ENCODE measurements at places on chromosomes 6 and 20.

DNA sequence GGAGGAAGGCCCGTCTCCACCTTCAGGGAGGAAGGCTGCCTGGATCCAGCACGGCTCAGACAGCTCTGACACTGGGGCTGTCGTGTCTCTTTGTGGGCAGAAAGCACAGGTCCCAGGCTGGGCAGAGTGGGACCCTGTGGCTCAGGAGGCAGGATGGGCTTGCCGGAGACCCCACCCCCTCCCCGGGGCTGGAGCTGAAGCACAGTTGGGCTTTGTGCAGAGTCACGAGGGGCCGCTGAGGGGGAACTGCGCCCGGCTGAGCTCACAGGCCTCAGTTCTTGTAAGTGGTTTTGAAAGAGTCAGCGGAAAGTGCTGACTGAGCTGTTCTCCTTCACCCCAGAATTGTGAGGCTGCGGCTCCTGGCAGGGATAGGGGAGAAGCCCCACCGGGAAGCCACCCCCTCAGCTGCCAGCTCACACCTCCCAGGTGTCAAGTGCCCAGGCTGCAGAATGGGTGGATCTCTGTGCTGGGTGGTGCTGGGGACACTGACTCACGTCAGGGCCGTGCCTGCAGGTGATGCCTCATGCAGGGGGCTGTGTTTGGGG is 145.5 kb upstream of the RNF24 start:
- no peak for DNase-seq

GRCh38 chr6:104402572-104402971 is 457.1 kb downstream of the HACE1 start:
- DNase-seq: no peak

DNA sequence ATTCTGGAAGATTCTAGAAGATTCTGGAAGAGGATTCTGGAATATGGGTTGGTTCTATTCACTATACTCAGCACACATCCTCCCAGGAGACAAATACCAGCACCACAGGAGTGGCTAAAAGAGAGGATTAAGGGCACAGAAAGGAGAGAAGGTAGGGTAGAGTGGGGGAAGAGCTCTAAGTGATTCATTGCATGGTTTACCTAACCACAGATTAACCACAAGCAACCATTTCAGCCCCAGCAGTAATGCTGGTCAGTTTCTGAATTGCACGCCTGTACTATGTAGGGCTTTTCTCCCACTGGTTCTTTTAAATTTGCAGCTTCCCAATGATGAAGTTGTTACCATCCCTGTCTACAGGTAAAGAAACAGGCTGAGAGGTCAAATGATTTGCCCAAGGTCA is 192.7 kb upstream of the PMEPA1 start:
- no peak for DNase-seq

DNA sequence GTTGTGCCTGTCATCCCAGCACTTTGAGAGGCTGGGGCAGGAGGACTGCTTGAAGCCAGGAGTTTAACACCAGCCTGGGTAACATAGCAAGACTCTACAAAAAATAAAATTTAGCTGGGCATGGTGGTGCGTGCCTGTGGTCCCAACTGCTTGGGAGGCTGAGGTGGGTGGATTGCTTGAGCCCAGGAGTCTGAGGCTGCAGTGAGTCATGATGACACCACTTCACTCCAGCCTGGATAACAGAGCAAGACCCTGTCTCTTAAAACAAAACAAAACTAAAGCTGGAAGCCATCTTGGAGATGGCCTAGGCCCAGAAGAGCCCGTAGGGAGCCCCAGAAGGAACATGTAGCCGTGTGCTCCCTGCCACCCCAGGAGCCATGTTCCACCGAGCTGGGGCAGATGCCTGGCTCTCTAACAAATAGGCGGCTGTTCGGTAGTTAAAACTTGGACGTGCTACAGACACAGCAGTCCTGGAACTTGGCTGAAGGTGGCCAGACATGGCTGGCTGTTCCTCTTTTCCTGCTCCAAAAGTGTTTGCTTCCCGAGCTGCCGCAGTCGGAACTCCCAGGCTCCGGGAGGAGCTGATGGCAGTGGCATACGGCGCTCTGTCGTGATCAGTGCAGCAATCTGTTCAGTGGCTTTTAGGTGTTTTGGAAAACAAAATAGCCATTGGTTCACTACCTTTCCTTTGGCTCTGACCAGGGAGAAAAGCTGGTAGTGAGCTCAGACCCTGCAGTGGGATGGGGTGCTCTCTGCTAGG is 37.0 kb downstream of the DYNLT1 start:
- DNase-seq: no peak

- no peak for DNase-seq
These were observed 97.2 kb upstream of the TNFAIP3 start for GRCh38 chr6:137769797-137770362.

GRCh38 chr20:10217721-10218410 is 764 bp upstream of the SNAP25 start:
- DNase-seq: peak; percentile 36
